ENCODE measurements at places on chromosomes 11 and 22.
A peak's percentile ranks its signal among the peaks of the same experiment; 100 is the strongest.

DNA sequence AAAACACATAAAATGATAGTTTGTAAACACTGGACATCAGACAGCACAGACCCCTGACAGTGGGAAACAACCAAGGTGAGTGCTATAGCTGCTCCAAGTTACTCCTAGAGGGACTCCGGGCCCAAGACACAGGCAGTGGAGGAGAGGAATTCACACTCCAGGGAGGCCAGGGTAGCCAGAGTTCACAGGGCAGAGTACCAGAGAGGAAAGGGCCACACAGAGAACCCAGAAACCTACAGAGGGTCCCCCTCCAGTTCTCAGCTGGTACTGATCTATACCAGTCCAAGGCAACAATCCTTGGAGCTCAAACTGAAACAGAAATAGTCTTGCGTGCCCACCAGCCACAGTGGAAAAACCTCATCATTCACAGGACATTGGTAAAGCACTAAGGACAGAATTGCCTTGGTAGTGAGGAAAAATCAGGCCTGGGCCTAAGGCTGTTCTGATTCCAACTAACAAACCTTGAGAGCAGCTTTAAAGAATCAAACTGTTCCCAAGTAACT is 7.6 kb downstream of the VPS37C start:
- H3K36me3 ChIP-seq: peaks cover 20% of the 10 kb centered on the region
- peaks cover 28% of the 10 kb centered on the region for H3K4me1 ChIP-seq
- no peak overlapping the region for H3K4me3 ChIP-seq
- H3K27ac ChIP-seq: no peak overlapping the region

GRCh38 chr11:14320020-14320419 is 39.0 kb downstream of the RRAS2 start:
- peak overlapping the region; percentile 52 for H3K4me3 ChIP-seq
- peak; percentile 49 for DNase-seq
- H3K4me1 ChIP-seq: peaks cover 84% of the 10 kb centered on the region
- H3K36me3 ChIP-seq: no peaks in the 10 kb centered on the region

DNA sequence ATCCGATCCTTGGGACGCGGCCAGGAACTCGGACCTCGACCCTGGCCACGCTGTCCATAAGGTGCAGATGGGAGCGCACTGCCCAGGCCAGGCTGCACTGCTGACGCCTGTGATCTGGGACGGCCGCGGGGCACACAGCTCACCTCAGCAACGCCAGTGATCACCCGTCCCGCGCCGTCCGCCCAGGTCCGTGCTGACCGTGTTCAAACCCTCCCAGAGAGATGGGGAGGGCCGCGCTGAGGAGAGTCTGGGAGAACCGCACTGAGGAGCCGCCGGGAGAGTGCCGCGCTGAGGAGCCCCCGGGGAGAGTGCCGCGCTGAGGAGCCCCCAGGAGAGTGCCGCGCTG is 636 bp downstream of the KCNQ1OT1 start:
- H3K27ac ChIP-seq: peak overlapping the region; percentile 3
- H3K4me3 ChIP-seq: peak overlapping the region; percentile 76
- DNase-seq: no peak
- H3K27me3 ChIP-seq: no peaks in the 10 kb centered on the region

DNA sequence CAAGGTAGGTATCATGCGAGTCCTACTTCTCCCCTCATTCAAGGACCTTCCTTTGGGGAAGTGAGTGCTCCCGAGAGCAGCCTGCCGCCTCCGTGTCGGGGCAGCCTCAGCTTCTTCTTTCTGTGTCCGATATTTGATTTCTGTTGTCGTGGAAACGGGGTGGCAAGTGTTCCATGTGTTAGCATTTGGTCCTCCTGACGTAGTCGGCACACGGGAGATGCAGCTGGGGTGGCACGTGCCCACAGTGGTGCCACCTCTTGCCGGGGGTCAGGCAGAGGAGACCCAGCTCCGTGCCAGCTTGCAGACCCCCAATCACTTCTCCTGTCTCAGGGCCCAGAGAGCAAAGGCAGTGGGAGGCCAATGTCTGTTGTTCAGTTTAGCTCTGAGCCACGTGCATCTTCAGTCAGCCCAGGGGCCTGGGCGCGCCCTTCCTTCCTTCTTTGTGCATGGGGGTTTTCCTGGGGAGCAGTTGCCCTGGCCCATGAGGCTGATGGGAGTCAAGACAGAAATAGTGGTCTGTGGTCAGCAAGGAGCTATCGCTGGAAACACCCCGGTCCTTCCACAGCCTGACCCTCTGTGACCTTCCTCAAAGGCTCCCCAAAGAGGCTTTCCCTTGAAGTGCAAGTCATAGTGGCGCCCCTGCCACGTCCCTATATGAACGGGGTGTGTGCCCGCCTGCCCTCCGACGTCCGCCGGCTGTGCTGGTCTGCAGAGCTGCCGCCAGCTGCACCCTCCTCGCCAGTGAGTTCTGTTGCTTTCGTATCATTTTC is 44.5 kb downstream of the PARVB start:
- H3K4me1 ChIP-seq: peaks cover 21% of the 10 kb centered on the region
- no peak for DNase-seq
- peak overlapping the region; percentile 26 for H3K27ac ChIP-seq
- no peaks in the 10 kb centered on the region for H3K36me3 ChIP-seq

DNA sequence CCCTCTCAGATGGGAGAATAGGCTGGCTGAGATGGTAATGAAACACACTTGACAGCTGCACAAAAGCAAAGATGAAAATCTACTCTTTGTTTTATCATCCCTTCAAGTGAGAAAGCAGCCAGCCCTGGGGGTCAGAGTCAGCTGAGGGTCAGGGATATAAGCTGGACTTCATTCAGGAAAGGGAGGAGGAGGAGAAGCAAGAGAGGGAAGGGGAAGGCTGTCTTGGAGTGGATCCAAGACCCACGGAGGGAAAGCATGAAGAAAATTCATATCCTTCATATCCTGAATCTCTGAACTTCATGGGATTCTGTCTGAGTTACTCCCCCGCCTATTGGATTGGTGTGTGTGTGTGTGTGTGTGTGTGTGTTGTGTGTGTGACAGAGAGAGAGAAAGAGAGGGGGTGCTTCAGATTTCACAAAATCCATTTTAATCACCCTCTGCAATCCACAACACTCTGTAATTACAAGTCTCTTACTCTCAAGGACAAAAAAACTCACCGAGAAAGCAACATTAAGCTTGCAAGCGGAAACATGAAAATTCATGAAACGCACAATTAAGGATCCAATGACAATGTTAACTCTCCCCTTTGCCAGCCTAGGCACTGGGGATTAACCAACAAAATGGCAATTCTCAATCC is 327.7 kb downstream of the TENM4 start:
- H3K27ac ChIP-seq: no peak overlapping the region
- no peaks in the 10 kb centered on the region for H3K27me3 ChIP-seq
- no peaks in the 10 kb centered on the region for H3K36me3 ChIP-seq
- DNase-seq: no peak
- no peak overlapping the region for H3K4me3 ChIP-seq

GRCh38 chr22:20238901-20239675 is 29.0 kb downstream of the RTN4R start:
- H3K27ac ChIP-seq: peak overlapping the region; percentile 85
- no peak overlapping the region for H3K4me3 ChIP-seq
- no peak for DNase-seq
- no peaks in the 10 kb centered on the region for H3K27me3 ChIP-seq
- peaks cover 45% of the 10 kb centered on the region for H3K4me1 ChIP-seq
- H3K36me3 ChIP-seq: no peaks in the 10 kb centered on the region

DNA sequence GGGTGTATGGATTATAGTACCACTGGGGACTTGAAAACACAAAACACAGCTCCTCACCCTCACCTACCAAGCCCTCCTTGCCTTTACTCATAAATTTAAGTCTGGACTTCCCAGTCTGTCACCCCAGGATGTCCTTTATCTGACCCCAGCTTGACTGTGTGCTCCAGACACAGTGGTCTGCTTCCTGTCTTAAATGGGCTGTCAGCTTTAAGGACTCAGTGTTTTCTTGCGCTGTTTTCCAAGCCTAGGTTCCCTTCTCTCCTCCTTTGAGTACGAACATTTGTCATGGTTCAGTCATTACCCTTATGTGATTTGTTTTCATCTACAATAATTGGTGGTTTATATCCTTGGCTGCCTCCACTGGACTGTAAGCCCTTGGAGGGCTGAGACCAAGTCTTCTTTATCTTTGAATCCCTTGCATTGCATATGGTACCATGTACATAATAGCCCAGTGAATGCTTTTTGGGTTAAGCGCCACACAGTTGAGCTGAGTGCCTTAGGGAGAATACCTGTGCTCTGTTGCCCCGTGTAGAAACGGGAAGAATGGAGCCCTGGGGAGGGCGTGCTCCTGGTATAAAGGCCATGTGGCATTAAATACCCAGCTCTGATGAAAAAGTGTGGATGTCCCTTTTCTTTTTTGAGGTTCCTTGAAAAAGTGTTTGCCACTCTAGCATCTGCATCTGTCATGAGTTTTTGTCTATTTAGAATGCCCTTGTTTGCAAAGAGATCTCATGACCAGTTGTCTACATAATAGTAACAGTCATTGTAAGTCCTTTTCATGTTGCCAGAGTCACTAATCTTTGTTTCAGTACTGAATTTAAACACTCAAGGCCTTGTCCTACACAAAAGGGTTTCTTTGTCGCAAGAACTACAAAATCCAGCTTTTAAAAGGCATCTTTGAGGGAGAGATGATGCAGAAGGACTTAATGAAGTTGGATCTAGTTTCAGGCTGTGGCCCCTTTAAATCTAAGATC is 14.0 kb downstream of the PANX1 start:
- H3K4me3 ChIP-seq: no peak overlapping the region
- DNase-seq: no peak
- no peak overlapping the region for H3K27ac ChIP-seq

DNA sequence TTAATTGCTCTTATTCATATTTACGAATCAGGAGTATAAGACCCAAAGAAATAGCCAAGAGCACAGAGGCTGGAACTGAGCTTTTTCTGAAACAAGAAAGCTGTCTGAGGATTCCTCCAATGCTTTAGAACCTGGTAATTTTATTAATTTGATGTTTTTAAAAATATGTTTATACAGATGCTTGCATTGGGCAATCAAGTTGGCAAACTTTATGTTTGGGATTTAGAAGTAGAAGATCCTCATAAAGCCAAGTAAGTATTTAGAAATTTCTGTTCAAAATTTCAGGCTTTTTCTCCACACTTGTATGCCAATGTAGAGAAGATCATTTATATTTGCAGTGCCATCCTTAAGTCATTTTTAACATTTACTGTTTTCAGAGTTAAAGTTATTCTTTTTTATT is 24.3 kb upstream of the HIKESHI start:
- H3K4me1 ChIP-seq: peaks cover 15% of the 10 kb centered on the region
- no peak for DNase-seq
- no peak overlapping the region for H3K4me3 ChIP-seq
- peaks cover 79% of the 10 kb centered on the region for H3K36me3 ChIP-seq
- H3K27ac ChIP-seq: no peak overlapping the region

- H3K4me3 ChIP-seq: no peak overlapping the region
- H3K27ac ChIP-seq: no peak overlapping the region
- H3K4me1 ChIP-seq: no peaks in the 10 kb centered on the region
- H3K27me3 ChIP-seq: peaks cover 6% of the 10 kb centered on the region
Observed at GRCh38 chr11:15547685-15548084, 433.0 kb downstream of the INSC start.

GRCh38 chr11:11036185-11036847 is 178.5 kb upstream of the ZBED5 start:
- H3K4me1 ChIP-seq: peaks cover 6% of the 10 kb centered on the region
- H3K27ac ChIP-seq: peak overlapping the region; percentile 88
- DNase-seq: no peak
- H3K36me3 ChIP-seq: no peaks in the 10 kb centered on the region

- no peak for DNase-seq
- H3K4me3 ChIP-seq: no peak overlapping the region
- H3K27ac ChIP-seq: peak overlapping the region; percentile 19
- H3K27me3 ChIP-seq: no peaks in the 10 kb centered on the region
- no peaks in the 10 kb centered on the region for H3K4me1 ChIP-seq
- H3K36me3 ChIP-seq: no peaks in the 10 kb centered on the region
Observed at GRCh38 chr11:126337474-126338241, 17.8 kb upstream of the ST3GAL4 start.

GRCh38 chr11:122791836-122792235 is 46.5 kb upstream of the CRTAM start:
- no peak overlapping the region for H3K4me3 ChIP-seq
- DNase-seq: no peak
- H3K27me3 ChIP-seq: no peaks in the 10 kb centered on the region

GRCh38 chr11:126405374-126405773 is 49.9 kb downstream of the ST3GAL4 start:
- no peak overlapping the region for H3K4me3 ChIP-seq
- H3K27ac ChIP-seq: no peak overlapping the region

GRCh38 chr11:43200031-43200430 is 111.8 kb upstream of the API5 start:
- no peak overlapping the region for H3K27ac ChIP-seq
- no peak for DNase-seq
- H3K4me3 ChIP-seq: no peak overlapping the region
- no peaks in the 10 kb centered on the region for H3K27me3 ChIP-seq
- no peaks in the 10 kb centered on the region for H3K4me1 ChIP-seq
- H3K36me3 ChIP-seq: no peaks in the 10 kb centered on the region

DNA sequence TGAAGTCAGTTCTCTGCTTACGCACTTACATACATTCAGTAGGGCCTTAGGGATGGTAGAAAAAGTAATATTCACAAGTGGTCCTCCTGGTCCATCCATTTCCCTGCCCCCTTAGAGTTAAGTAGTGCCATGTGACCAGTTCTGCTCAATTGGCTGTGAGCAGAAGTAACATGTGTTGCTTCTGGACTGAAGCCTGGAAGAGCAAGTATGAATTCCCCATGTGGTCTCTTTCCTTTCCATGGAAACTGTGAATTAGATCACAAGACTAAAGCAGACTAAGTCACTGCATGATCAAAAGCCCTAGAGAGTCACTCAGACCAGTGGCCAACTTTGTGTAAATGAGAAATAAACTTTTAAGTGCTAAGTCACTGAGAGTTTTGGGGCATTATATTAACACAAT is 341.7 kb upstream of the CADM1 start:
- H3K4me1 ChIP-seq: no peaks in the 10 kb centered on the region
- H3K36me3 ChIP-seq: no peaks in the 10 kb centered on the region
- H3K27ac ChIP-seq: no peak overlapping the region
- DNase-seq: no peak
- H3K27me3 ChIP-seq: no peaks in the 10 kb centered on the region
- no peak overlapping the region for H3K4me3 ChIP-seq

DNA sequence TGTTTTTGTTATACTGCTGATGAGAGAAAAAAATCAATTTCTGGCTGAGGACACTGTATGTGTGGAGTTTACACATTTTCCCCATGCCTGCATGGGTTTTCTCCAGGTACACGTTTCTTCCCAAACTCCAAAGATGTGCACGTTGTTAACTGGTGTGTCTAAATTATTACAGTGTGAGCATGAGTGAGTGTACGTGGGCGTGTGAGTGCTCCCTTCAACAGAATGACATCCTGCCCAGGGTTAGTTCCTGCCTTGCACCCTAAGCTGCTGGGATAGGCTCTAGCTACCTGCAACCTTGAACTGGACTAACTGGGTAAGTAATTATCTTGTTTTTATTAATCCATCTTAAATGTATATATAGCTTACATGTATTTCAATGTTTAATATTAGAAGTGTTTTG is 5.5 kb downstream of the NPAT start:
- DNase-seq: no peak
- peak overlapping the region; percentile 74 for H3K4me3 ChIP-seq
- H3K36me3 ChIP-seq: peaks cover 68% of the 10 kb centered on the region

GRCh38 chr11:83511646-83512045 is 225.5 kb upstream of the CCDC90B start:
- no peaks in the 10 kb centered on the region for H3K36me3 ChIP-seq
- H3K4me1 ChIP-seq: no peaks in the 10 kb centered on the region
- H3K27ac ChIP-seq: no peak overlapping the region

GRCh38 chr11:64000026-64000739 is 13.9 kb downstream of the OTUB1 start:
- H3K4me1 ChIP-seq: peaks cover 8% of the 10 kb centered on the region
- no peak overlapping the region for H3K27ac ChIP-seq
- H3K4me3 ChIP-seq: peak overlapping the region; percentile 60
- H3K36me3 ChIP-seq: peaks cover 32% of the 10 kb centered on the region
- DNase-seq: peak; percentile 74
